ENCODE measurements at places on chromosomes 13 and 19.

DNA sequence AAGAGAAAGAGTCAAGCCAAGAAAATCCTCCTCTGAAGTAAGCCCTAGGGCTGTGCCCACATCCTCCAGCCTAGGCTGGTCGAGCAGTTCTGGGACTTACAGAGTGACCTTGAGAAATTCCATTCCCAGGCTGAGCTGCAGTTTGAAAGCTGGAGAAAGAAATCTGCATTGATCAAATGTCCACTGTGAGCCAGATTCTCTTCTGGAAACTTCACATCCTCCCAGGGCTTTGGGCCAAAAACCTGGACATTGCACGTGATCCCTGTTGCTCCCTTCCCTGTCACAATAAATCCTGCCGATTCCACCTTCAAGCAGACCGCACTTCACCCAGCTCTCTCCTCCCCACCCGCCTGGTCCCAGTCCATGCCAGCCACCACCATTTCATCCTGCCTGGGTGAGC is 15.7 kb downstream of the TMEM143 start:
- DNase-seq = no peak

DNA sequence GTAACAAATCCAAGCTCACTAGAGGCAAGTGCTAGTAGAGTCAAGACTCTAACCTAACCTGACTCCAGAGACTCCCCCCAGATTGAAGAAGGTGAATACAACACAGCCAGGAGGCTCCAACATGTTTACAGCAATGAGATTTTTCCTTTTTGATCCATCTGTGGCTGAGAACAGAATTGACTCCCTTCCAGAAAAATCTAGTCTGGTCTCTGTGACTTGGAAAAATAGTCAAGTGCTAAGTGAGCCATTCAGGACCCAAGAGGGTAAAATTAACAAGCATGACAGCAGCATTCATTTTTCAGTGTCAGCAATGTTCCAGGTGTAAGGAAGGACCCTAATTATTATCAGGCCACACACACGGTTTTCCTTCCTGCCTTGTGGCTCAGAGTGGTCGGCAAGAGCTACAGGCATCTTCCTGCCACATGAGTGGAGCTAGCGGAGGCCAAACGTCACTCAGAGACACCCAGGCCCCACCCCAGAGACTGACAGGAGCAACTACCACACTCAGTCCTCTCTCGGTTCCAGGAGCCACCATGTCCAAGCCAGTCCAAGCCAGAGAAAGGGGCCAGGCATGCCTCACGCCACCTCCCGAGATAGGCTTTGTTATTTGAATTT is 395.1 kb downstream of the FOXO1 start:
- DNase-seq = peak; percentile 57

- DNase-seq = no peak
These were observed 252.8 kb downstream of the RFC3 start for GRCh38 chr13:34070544-34071303.

DNA sequence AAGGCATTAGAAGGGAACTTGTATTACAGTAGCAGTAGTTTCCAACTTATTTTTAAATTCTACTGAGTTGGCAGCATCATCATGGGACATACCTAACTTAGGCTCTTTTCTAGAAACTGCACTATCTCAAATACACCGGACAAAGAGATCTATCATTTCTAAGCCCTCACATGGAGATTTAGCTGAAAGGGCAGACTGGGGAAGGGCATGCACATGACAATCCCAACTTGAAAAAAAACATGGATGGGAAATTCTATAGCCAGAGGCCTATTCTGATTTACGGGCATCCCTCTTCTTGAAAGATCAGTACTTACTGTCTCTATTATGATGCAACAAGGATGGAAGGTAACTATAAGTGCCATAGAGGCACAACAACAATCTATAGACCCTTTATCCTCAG is 1328.6 kb downstream of the UQCRFS1 start:
- DNase-seq = no peak

DNA sequence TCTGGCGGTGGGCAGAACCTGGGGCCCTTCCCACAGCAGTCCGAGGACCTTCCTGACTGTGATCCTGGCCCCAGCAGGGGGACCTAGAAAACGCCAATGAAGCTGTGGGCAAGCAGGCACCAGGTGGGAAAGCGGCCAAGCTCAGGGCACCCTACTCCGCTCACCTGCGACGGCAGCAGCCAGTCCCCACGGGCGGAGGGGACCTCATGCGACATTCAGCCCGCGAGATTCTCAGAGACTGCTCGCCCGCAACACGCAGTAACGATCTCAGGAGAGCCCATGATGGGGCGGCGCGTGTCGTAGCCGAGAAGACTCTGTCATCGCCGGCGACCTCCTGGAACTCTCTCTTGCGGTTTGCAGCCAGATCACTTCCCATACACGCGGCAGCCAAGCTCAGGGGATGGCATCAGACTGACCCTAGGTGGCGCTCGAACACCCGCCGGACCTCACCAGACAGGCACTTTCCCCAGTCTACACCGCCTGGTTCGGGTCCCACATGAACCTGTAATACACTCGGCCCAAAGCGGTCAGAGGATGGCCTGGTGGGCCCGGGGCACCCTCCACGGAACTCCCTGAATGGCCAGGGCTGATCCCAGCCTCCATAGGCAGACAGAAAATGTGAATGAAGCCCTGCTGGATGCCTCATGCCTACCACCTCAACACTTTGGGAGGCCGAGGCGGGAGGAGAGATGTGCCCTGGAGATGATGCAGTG is 26.5 kb downstream of the MAN2B1 start:
- peak; percentile 91 for DNase-seq

- DNase-seq = no peak
These were observed at the start of gene PRRG2 for GRCh38 chr19:49581007-49581508. Gene PRRG2 (plus strand): TSS chr19:49581316. CDS start chr19:49583220, 1,904 bp downstream.

- DNase-seq = no peak
These were observed 525.6 kb downstream of the DCT start for GRCh38 chr13:93953841-93954240.

DNA sequence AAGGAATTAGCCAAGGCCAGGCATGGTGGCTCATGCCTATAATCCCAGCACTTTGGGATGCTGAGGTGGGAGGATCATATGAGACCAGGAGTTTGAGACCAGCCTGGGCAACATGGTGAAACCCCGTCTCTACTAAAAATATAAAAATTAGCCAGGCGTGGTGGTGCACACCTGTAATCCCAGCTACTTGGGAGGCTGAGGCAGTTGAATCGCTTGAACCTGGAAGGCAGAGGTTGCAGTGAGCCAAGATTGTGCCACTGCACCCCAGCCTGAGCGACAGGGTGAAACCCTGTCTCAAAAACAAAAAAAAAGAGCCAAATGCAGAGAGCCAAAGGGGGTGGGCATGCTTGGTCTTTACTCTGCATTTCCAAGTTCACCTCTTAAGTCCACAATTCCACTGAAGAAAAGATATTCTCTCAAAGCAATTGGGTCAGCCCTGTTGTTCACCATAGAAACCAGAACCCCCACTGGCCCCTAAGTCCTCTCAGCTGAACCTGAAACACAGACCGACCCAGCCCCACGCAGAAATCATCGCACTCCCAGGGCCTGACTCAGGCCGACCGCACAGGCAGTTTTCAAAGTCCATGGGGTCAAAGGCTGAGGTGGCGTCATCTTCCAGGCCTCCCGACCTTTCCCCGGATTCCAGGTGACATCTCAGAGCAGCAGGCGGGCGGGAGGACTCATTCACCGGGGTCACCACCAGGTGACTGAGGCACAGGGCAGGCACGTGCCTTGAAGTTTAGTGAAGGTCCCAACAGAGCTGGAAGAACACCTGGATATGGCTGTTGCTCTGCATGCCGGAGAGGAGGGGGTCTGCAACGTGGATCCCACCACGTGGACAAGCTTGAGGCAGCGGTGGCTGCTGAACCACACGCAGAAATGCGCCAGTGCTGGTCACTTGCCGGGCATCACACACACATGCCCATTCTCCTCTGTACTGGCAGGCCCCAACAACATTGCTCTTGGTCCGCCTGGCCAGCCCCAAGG is 33.1 kb downstream of the SLC25A42 start:
- DNase-seq = no peak

DNA sequence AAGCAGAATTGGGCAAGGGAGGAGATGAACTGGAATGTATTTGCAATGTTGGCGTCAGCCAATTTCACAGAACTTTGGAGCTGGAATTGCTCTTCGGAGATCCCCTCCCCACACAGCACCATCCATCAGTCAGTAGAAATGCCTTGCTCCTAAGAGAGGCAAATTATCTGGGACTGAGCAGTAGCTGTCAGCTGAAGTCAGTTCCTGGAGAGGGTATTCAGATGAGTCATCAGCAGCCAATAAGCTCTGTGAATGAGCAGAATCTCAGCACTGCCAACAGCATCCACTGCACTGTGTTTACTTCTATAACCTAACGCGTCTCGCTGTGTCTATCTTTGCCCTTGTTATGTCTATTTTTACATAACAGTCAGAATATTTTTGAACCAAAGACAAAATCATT is 213.7 kb downstream of the SLITRK5 start:
- DNase-seq = no peak

GRCh38 chr19:58003174-58003828 is 681 bp upstream of the ZNF606 start:
- no peak for DNase-seq

GRCh38 chr13:110045202-110045601 is 258.8 kb upstream of the IRS2 start:
- DNase-seq = no peak

DNA sequence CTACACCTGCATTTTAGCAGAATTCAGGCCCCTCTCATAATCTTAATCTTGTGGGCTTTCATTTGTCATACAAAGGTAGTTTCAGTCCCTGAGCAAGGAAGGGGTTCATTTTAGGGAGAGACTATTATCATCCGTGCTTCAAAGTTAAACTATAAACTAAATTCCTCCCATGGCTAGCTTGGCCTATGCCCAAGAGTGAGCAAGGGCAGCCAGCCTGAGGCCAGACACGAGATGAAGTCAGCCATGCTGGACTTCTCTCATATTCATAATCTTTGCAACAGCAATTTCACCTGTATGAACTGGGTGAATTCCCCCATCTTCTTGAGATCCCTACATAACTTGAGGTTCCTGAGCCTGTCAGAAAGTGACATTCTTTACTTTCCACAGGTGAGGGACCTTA is 13.0 kb downstream of the ERICH4 start:
- no peak for DNase-seq

- no peak for DNase-seq
These were observed 12.0 kb downstream of the KHSRP start for GRCh38 chr19:6412447-6413091.

DNA sequence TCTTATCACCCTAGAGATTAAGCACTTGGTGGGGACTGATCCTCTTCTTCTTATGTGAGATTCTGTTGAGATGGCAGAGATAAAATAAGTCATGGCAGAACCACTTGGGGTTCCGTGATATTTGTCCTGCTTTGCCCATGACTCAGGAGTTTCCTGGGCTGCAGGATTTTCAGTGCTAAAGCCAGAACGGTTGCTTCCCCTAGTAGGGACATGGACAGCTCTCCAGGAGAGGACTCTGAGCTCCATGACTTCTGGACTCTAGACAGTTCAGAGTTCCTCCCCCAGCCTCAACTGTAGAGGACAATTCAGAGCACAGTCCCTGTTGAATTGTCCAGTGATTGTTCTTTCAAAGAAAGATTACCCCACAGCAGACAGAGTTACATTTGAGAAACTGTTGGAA is 98.8 kb downstream of the OLFM4 start:
- DNase-seq = no peak

- DNase-seq = no peak
These were observed 336.3 kb downstream of the UQCRFS1 start for GRCh38 chr19:28876609-28877123.

DNA sequence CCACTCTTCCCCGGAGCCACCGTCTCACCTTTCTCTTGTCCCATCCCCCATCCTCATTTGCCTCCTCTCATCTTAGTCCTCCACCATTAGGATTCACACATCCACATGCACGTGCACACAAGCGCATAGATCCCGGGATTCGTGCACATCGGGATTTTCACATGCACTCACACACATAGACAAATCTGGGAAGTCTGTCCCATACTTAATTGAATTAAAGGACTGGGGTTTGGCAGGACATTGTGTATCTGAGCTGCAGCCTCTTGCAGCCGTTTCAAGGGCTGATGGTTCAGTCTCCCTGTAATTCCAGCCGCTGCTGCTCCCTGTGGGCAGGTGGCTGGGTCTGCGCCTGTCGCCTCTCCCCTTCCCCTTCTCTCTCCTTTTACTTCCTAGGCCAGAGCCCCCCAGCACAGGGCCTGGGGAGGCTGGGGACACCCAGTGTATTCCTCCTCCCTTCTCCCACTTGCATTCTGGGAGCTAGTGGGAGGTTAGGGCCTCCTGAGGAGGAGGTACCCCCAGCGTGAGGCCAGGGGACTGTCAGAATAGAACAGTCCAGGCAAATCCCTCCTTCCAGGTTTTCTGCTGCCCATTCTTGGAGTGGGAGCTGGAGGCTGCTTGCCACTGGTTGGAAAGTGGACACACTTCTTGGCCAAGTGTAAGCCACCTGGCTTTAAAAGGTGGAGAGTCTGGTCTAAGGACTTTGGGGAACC is 43.6 kb downstream of the LYL1 start:
- no peak for DNase-seq

GRCh38 chr13:37306778-37307544 is 201.5 kb upstream of the CSNK1A1L start:
- no peak for DNase-seq

DNA sequence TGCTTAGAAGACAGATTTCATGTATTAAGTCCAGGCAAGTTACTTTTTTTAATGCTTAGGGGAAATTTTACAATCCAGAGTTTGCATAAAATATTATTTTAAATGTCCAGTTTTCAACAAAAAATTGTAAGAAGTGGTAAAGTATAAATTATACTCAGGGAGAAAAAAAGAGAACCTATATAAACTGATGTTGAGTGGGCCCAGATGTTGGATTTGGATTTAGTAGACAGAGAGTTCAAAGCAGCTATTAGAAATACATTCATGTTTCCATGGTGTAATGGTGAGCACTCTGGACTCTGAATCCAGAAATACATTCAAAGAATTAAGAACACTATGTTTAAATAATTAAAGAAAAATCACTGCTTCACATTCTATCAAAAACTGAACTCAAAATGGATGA is 349.9 kb upstream of the ZNF507 start:
- DNase-seq = no peak

- peak; percentile 71 for DNase-seq
These were observed 6.1 kb upstream of the ADGRE5 start for GRCh38 chr19:14375055-14375581.

DNA sequence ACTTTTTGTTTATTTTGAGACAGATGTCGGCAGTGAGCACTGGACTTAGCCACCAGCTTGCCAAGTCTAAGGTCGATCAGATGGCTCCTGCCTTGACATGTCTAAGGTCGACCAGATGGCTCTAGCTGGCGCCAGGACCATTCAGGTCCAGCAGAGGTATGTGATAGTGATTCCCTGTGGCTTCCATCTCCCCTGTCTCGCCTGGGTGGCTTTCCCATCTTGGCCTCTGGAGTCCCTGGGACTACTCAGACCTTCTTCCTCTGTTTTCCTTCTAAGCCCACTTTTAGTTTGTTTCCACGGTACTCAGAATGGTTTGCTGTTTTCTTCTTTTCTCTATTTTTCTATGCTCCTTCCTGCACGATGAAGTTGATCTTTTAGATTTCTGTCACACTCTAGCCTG is 1435.7 kb downstream of the UQCRFS1 start:
- DNase-seq = no peak
